Kidney glomerular epithelial cell (primary cell): ENCODE measurements at places on chromosomes 11 and 22.
A peak's percentile ranks its signal among the peaks of the same experiment; 100 is the strongest.

DNA sequence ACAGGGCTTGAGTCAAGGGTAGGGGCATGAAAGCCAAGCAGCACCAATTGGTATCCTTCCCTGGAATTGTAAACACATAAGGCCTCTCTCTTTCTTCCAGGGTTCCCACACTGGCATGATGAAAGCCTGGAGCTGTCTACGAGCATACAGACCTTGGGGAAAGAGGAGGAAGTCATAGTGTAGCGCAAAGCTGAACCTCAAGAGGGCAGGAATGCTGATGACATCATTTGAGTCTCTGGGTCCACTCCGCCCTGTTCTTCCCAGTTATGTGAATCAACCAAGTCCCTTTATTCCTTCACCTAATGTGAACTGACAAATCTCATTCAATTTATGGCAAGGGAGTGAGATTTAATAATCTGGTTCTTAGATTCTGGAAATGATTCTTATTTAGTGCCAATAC, 266.4 kb upstream of the NCAM1 start:
- no peak for DNase-seq

DNA sequence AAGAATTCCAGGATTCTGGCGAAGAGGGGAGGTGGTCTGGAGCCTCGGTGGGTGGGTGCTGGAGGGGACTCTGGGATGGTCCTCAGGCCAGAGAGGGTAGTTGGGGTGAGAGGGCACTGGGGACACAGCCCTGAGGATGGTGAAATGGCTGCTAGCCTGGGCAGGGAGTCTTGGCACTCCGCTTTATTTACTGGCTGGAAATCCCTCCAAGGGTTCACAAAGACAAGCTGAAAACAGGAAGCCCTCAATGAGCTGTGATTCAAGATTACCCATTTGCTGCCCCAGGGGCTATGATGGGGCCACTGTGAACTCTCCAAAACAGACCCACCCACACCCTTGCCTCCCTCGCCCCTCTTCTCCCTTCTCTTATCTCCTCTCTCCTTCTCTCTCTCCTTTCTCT, 71.9 kb downstream of the FBXO7 start:
- no peak for DNase-seq

- peak; percentile 99 for DNase-seq
Observed at GRCh38 chr22:30235687-30236170, 10.8 kb downstream of the LIF start.

GRCh38 chr11:60867871-60868681, 734 bp downstream of the ZP1 start:
- no peak for DNase-seq

DNA sequence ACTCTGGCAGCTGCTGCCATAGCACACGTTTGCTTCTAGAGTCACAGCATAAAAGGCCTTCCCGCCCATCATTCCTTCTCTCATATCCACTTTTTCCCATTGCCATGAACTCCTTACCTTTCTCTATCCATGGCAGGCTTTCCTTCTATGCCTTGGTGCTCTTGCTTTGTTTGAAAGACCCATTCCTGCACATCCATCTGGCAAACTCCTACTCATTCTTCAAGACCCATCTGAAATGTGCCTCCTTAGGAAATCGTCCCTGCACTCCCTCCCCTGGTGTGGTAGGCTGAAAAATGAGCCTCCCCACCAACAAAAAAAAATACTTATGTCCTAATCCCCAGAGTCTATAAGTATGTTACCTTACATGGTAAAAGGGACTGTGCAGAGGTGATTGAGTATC, 100.3 kb downstream of the TENM4 start:
- DNase-seq: no peak

DNA sequence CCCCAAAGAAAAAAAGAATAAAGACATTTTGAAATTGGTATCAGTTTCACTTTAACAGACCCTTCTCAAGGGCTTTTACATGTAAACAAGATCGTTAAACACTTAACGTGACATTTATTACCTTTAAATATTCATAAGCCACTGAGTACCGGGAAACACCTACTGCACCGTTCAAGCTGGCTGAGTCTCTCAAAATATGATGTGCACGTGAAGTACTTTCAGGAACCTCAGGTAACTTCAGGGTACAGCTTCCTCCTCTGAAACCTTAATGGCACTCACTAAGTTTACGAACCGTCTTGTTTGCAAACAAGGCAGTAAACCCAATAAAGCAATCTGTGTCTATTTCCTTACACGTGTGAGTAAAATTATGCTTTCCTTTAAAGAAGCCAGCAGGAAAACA, 105.5 kb upstream of the TENM4 start:
- DNase-seq: no peak

DNA sequence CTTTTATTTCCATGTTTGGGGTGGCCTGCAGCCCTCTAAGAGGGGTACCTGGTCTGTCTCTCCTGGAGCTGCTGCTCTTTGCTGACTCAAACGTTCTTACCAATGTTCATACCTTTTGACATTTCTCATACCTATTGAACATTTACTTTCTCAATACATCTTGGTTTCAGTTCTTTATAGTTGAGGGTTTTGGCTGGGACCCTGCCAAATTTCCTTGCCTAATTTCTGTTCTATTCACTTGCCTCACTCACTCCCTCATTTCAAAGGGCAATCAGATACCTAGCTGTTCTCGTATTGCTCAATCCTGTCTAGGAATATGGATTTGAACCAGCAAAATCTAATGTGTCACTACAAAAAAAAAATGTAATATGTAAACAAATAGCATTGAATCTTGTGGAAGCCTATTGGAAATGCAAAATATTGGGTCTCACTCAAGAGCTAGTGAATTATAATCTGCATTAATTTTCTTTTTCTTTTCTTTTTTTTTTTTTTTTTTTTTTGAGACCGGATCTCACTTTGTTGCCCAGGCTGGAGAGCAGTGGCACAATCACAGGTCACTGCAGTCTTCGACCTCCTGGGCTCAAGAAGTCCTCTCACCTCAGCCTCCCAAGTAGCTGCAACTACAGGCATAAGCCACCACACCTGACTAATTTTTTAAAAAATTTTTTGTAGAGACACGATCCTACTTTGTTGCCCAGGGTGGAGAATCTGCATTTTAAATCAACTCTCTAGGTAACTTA, 7.5 kb downstream of the OR6M1 start:
- DNase-seq: no peak

GRCh38 chr11:120381401-120381800, 45.2 kb downstream of the ARHGEF12 start:
- DNase-seq: no peak

GRCh38 chr11:1778141-1778911, 14.6 kb upstream of the CTSD start:
- DNase-seq: no peak

DNA sequence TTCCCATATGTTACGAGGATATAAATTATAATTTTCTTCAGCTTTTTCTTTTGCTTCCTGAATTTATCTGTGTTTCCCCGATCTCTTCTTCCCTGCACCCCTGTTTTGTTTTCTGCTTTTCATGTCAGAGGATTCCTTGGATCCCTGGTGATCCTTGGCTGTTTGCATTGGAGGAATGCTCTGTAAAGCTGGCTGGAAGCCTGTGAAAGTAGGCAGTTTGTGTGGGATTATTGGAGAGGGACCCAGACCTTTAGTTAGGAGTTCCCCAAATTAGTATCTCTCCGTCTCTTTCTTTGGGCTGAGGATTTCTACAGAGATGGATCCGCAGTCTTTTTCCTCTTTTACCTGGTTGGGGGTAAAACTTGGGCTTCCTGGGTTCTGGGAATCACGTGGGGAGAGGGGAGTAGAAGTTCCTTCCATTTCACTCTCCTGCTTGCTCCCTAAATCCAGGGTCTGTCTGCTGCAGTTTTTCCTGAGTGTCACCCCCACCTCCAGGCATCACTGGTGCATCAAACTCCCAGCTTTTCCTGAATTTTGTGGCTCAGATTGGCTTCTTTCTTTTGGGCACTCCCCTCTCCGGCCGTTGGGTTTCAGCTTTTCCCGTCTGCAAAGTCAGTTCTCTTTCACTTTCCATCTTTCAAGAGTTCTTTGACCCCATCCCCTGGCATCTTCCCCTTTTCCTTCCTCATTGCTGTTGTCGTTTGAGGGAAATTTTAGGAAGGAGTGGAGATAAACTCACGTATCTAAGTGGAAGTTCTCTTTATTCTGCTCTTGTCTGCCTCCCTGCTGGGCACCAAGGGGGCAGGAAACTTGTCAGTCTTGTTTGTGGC, 79.1 kb upstream of the ALX4 start:
- DNase-seq: no peak

DNA sequence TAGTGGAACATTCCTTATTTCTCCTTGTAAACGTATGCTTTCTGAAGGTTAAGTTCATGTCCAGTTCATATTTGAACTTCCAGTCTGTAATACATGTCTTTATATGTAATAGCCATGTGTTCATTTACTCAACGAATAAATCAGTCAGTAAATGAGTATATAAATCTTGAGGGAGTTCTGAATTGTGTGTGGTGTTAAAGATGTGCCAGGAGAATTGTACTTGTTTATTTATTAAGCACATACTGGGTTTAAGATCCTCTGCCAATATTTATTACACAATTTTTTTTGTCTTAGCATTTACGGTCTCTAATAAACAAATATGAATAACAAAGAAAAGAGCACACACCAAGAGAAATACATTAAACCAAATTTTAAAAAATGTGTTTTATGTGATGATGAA, 26.5 kb upstream of the CLMP start:
- no peak for DNase-seq

DNA sequence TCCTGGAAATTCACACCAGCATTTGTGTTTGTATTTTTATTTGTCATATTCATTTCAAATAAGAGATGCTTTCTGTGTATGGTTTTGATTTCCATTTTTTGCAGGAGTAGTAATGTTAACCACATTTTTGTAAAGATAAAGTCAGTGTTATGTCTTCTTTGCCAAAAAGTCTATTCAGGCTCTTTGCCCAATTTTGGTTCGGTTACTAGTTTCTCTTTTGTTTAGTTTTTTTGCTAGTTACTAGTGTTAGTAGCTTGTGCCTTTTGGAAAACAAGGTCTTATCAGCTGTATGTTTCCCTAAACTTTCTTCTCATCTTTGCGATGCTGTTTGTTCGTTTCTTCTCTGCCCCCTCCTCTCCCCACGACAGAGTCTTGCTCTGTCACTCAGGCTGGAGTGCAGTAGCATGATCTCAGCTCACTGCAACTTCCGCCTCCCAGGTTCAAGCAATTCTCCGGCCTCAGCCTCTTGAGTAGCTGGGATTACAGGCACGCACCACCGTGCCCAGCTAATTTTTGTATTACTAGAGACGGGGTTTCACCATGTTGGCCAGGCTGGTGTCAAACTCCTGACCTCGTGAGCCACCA, 112.3 kb upstream of the GRK3 start:
- no peak for DNase-seq

GRCh38 chr22:41469218-41469851, 418 bp downstream of the ACO2 start:
- no peak for DNase-seq
